ENCODE measurements at places on chromosomes 1 and 21. TPM values are rescaled to one million over a fixed set of nuclear protein-coding genes. Genes with fewer than 3 reads are reported as not detected.

The RORC gene
- total RNA-seq, result not detected

The FAM110D gene
- total RNA-seq, result 0.62 TPM

- no peaks in the 10 kb centered on the region for H3K4me1 ChIP-seq
- H3K27me3 ChIP-seq, result no peaks in the 10 kb centered on the region
- H3K36me3 ChIP-seq, result peaks cover 57% of the 10 kb centered on the region
Measured at GRCh38 chr1:245750261-245750660, 595.5 kb downstream of the KIF26B start.

- peaks cover 3% of the 10 kb centered on the region for H3K4me1 ChIP-seq
- no peak overlapping the region for H3K27ac ChIP-seq
- H3K36me3 ChIP-seq, result no peaks in the 10 kb centered on the region
- H3K4me3 ChIP-seq, result no peak overlapping the region
- DNase-seq, result no peak
Measured at GRCh38 chr21:42081931-42082381, 10.8 kb downstream of the UMODL1 start.

GRCh38 chr1:183550915-183551314 is 39.3 kb downstream of the NCF2 start:
- peaks cover 6% of the 10 kb centered on the region for H3K4me1 ChIP-seq
- no peak overlapping the region for H3K4me3 ChIP-seq

DNA sequence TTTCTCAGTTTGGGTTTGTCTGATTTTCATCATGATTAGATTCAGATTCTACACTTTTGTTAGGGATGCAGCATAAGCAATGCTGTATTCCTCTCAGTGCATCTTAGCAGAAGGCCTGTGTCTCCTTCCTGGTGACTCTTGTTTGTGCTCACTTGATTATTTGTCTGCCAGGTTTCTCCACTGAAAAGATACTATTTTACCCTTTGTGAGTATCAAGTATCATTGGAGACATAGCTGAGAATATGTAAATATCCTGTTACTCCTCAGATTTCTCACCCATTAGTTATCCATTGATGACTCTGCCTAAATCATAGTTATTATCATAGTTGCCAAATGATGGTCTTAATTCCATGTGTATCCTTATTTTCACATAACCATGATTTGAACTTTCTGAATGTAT is 148.5 kb downstream of the POU2F1 start:
- no peak for DNase-seq
- H3K4me1 ChIP-seq, result peaks cover 6% of the 10 kb centered on the region
- no peaks in the 10 kb centered on the region for H3K27me3 ChIP-seq
- peaks cover 5% of the 10 kb centered on the region for H3K36me3 ChIP-seq
